Activated CD4-positive, alpha-beta T cell treated with anti-CD3 and anti-CD28 coated beads, Interleukin-2, Interleukin-4, amounts not matched to agents 100 ng/mL and 50 ng/mL, durations not matched to agents 16 hours and 8 hours (primary cell): ENCODE measurements at places on chromosomes 6 and 20.

DNA sequence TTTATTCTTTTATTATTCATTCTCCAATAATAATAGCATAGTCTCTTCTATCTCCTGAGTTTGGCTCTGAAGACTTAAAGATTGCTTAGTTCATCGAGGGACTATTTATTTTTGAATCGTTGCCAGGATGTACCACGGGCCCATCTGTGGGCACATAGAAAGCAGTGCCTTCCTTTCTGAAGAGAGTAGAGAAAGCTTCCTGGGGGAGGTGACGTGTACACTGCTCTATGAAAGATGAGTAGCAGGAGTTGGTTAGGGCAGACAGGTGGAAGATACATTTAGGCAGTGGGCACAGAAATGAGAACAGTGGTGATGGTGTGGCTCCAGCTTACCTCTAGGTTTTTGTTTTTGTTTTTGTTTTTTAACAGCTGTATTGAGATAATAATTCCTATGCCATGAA lies 98.4 kb downstream of the CDKAL1 start:
- peak; percentile 4 for DNase-seq

- no peak for DNase-seq
Measured at GRCh38 chr20:64219202-64219601, 36.3 kb upstream of the PCMTD2 start.

DNA sequence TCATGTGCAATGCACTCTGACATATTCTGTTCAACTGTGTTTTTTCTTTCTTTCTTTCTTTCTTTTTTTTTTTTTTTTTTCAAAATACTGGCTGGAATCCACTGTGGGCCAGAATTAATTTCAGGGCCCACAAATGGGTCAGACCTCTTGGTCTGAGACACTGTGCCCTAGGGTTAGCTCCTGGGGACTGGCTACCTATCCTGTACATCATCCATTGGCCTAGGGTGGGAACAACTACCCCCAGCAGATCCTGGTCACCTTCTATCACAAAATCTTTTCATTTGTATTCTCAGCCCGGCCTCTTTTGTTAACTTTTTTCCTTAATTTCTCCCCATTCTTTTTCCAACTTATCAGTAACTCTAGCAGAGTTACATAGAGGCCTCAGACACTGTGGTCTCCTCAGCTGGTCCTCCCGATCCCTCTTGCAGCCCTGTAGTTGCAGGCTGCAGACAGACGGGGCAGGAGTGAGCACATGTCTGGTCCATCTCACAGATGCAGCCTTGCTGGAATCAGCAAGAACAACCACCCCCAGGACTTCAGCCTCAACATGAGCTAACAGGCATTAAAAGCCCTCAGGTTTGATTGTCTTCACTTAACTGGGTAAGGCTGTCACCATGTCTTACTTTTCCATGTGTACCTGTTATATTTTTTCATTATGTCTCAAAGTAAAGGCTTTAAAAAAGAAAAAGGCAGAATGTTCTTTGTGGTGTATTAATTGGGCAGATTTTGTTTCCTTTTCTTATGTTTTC lies 41.3 kb downstream of the TXLNB start:
- peak; percentile 80 for DNase-seq

DNA sequence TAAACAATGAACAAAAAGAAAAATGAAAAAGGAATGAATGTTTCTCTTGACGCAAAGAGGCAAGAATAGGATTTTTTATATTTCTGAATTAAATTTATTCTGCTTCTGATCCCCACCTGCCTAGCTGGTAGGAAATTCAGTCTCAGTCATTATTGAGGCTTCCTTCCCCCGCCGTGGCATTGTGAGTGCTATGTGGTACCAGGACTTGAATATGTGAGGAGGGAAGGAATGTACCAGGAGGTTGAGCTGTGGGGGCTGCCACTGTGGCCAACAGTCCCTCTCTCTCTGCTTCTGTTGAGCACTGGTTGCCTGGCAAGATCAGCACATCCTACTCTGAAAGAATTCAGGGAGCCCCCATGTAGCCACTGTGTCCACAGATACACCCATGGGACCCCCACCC lies 368.1 kb upstream of the JARID2 start:
- DNase-seq, result no peak

GRCh38 chr20:53914091-53914780 lies 156.2 kb downstream of the BCAS1 start:
- no peak for DNase-seq

DNA sequence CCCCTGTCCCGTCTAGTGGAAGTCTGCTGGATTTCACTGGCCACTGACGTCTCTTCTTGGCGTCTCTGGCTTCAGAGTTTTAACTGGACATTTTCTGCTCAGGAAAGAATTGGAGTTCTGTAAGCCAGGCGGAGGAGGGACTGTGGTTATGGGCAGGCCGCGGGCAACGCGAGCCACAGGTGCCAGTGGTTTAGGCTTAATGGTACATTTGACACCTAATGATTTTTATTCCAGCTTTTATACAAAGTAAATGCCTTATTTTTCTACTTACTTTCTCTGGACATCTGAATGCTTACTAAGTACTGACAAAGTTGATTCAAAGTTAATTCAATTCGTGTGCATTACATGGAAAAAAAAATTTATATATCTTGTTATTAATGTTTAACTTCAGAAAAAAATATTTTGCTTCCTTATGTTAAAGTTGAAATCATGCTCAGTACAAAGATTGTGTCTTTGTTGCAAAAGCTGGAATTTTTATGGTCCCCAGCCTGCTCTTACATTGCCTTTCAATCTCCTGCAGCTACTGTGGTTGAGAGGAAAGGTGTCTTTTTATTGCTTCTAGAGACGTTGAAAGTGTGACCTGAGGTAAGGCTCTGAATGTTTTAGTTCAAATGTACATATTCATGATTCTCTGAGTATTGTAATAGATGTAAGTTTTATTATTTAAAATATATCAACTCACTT lies 231.0 kb downstream of the SMOC2 start:
- DNase-seq, result no peak

DNA sequence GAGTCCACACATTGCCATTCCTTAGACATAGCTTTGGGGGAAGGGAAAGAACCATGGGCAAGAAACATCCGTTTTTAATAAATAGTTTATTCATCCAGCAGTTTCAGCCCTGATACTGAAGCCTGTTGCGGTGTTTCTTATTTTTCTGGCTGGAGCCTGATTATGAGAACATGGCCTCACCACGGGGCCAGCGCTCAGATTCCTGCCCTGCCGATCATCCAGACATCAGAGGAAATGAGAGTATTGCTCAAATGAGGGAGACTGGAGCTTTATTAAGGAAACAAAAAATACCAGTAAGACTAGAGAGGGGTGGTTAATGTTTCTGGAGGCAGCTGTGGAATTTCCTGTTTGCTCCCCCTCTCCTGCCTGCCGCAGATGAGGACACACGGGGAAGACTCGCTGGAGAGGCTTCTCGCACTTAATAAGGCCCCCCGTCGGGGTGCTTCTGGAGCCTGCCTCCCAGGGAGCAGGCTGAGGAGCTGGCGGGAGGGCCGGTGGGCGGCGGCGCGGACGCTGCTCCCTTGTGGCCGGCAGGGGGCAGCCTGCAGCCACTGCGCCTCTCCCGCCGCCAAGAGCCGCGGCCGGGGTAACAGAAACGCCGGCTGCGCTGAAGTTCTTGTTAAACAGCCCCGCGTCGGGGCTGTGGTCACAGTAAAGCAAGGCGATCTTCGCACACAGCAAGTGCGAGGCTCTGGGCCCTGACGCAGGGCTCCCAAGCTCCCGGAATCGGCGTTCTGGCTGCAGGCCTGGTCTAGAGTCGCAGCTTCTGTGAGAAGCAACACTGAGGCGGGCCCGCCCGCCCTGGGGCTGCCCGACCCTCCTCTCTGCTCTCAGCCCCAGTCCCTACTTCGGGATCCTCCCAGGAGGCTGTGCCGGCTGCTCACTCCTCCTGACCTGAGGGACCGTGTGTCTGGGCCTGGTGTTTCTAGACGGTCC lies 17.5 kb downstream of the LEMD2 start:
- peak; percentile 56 for DNase-seq

- DNase-seq, result no peak
Measured at GRCh38 chr6:137417396-137417795, 76.8 kb downstream of the OLIG3 start.

GRCh38 chr20:35496481-35496880 lies 33.0 kb downstream of the C20orf173 start:
- no peak for DNase-seq

DNA sequence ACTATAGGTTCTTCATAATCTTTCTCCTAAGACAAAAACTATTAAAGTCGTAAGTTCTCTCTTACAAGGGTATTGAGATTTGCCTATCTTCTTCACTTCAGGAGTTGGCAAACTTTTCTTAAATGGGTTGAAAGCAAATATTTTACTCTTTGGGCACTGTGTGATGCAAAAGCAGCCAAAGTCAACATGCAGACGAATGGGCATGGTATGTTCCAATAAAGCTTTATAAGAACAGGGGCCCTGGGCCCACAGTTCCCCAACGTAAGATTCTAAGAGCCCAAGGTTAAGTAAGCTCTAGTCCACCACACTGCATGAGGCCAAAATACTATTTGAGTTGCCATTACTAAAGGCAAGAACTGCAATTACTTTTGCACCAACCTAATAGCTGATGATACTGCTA lies 11.5 kb downstream of the CD164 start:
- DNase-seq, result no peak

DNA sequence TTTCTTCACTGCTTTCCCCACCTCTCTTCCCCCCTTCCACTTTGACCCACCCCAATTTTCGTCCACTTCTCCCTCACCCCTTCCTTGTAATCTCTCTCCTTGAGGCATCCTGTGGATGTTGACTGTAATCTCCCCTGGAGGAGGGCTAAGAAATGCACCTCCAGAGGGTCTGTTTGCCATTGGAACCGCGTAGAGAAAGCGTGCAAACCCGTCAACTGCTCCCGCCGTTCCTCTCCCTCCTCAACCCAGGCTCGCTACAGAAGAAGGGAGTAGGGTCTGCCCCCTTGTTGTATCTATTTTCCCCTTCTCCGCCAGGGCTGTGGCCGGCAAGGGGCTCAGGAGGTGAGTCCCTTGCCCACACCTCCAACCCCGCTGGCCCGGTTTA lies 502 bp upstream of the HTR1E start:
- no peak for DNase-seq

- peak; percentile 17 for DNase-seq
Measured at GRCh38 chr20:43844778-43845614, 69.7 kb upstream of the TOX2 start.

DNA sequence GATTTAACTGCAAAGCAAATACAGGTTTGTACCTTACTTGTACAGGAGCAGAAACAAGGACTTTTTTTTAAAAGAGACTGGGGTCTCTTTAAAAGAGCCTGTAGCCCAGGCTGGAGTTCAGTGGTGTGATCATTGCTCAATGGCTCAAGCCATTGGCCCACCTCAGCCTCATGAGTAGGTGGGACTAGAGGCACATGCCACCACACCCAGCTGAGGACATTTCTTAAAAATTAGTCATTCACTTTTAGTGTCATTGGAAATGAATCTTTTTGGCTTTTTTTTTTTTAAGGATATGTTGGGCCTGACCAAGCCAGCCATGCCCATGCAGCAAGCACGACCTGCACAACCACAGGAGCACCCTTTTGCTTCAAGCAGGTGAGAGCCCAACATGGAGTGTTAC lies 16.9 kb downstream of the SEC23B start:
- no peak for DNase-seq

DNA sequence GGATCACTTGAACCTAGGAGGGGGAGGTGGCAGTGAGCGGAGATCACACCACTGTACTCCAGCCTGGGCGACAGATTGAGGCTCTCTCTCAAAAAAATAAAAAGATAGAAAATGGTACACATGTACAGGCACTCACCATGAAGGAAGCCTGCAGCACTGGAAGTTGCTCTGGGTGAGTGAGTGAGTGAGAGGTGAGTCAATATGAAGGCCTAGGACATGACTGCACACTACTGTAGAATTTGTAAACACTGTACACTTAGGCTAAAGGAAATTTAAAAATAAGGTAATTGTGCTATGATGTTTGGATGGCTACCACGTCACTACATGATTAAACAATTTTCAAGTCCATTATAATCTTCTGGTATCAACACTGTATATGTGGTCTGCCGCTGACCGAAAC lies 216.2 kb downstream of the FOXC1 start:
- DNase-seq, result no peak

GRCh38 chr6:140385679-140386078 lies 1011.2 kb upstream of the CITED2 start:
- DNase-seq, result no peak

GRCh38 chr20:51160821-51161220 lies 137.9 kb upstream of the KCNG1 start:
- no peak for DNase-seq

GRCh38 chr6:133805876-133806275 lies 83.0 kb upstream of the TCF21 start:
- no peak for DNase-seq

- DNase-seq, result no peak
Measured at GRCh38 chr6:106037060-106037459, 49.1 kb upstream of the PRDM1 start.

DNA sequence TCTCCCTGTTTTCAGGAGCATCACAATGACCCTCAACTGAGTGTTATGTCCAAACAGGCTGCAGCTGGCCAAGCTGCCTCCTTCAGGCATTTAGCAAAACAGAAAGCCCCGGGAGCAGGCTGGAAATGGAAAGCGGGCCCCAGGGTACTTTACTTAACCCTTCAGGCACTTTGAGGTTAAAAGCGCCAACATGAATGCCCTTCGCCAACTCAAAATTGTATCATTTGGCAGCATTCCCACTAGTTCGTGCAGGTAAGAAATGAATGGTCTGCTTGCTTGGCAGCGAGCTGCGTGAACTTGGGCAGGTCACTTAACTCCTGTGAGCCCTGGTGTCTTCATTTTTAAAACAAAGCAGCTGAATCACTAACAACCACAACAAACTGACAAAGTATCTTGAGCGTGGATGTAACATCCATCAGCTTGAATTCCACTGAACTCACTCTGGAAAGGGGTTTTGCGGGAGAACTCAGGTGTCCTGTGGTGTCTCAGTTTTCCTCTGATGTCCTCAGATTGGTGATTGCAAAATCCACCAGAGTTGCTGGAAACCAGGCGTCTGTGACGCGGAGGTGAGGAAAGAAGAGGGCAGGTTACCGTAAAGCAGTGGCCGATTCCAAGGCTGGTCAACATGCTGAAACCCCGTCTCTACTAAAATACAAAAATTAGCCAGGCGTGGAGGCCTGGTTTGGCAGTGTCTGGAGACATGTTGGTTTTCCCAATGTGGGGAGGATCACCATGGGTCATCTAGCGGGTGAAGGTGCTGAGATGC lies 118.8 kb upstream of the ZNF217 start:
- DNase-seq, result no peak

GRCh38 chr6:138245751-138246150 lies 27.5 kb upstream of the PBOV1 start:
- DNase-seq, result no peak

GRCh38 chr6:13807696-13808095 lies 6.7 kb downstream of the MCUR1 start:
- DNase-seq, result no peak

DNA sequence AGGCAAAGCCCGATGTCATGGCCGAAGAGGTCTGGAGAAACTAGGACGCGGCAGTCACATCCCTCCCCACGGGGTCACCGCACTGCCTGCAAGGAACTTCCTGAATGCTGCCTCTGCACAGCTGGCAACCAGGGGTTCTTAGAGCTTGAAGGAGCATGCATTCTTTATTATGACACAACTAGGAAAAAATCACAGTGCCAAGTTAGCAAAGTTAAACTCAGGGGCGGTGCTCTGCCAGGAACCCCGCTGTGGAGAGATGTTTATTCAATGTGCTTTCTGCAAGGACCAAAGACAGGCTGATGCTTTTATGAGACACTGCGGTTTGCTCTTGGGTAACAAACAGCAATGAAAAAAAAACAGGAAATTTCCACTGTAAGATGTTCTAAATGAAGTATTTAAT lies 287.3 kb upstream of the FOXQ1 start:
- DNase-seq, result no peak

- DNase-seq, result no peak
Measured at GRCh38 chr6:166969390-166970002, 13.1 kb upstream of the RNASET2 start.
